ENCODE measurements at places on chromosomes 12 and 14.

DNA sequence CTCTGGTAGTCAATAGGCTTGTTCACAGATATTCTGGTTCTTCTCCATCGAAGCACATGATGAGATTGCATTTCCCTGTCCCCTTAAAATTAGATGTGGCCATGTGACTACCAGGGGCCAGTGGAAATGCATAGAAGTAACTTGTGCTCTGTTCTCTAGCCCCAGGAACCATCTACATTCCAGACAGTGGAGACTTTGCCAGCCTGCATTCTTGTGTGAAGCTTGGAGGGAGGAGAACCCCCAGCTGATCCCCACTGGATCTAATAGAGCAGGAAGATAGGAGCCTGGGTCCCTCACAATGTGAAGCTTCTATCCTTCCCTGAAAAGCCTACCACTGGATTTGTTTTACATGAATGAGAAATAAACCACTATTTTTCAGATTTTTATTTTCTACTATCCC lies 130.1 kb downstream of the KITLG start:
- DNase-seq, result no peak

- no peak for DNase-seq
Measured at GRCh38 chr14:89190765-89191513, 226.1 kb downstream of the FOXN3 start.

DNA sequence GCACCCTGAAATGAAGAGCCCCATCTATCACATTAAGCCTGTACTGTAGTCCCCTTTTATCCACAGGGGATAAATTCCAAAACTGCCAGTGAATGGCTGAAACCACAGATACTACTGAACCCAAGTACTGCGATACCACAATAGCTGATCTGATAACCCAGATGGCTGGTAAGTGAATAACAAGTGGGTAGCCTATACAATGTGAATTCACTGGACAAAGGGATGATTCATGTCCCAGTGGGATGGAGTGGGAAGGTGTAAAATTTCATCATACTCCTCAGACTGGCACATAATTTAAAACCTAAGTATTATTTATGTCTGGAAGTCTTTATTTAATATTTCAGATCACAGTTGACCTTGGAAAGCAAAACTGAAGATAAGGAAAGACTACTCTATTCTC lies 201.3 kb downstream of the GPHN start:
- no peak for DNase-seq

DNA sequence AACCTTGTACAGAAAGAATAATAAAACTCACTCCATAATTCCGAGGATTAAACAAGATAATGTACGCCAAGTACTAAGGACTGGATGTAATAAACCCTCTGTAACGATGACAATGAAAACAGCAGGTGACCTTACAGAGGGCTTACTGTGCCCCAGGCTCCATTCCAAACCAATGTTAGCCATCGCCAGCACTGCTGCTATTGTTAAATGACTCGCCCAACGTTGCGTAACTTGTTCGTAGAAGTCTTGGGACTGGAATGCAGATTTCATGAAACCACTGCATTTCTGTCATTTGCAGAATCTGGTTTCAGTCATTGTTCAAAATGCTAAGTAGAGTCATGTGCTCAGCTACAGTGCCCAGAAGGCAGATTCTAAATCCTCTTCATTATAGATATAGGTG lies 728 bp upstream of the STON2 start:
- DNase-seq, result peak; percentile 76

DNA sequence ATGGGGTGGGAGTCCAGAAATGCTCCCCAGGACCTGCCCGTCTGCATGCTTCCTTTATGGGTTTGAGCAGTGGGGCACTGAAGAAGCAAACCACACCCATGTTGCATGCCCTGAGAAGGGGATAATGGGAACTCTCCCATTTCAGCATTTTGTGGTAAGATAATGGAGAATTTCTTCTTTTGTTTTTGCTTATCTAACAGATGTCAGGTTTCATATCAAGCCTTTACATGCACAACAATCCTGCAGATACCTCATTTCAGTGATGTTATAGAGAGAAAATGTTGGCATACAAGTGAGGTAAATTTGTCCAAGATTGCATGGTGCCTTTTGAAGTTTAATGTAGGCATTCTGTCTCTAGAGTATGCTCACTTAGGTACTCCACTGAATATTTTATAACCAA lies 177.0 kb downstream of the ALX1 start:
- DNase-seq, result no peak

- no peak for DNase-seq
Measured at GRCh38 chr12:91885851-91886731, 259.6 kb downstream of the BTG1 start.

GRCh38 chr12:123491056-123491455 lies 33.1 kb downstream of the SNRNP35 start:
- DNase-seq, result no peak

DNA sequence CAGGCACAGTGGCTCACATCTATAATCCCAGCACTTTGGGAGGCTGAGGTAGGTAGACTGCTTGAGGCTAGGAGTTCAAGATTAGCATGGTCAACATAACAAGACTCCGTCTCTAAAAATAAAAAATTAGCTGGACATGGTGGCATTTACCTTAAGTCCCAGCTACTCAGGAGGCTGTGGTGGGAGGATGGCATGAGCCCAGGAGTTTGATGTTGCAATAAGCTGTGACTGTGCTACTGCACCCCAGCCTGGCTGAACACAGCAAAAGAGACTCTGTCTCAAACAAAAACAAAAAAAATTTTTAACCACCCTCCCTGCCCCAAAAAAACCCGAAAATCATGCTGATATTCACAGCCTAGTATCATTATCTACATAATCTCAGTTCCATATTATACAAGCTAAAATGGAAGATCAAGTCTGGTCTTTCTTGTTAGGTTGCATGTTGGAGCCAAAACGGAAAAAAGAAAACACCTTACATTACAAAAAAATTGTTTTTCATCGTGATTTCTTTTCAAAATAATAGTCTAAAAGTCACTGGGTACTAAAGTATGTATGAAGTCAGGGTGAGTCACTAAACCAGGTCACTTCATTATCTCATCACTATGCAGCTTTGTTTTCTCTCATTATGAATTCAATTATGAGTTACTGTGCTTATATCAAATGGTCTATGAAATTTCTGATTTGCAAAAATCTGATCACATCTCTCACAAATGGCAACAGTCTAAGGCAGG lies 13.8 kb downstream of the GXYLT1 start:
- DNase-seq, result peak; percentile 43

- no peak for DNase-seq
Measured at GRCh38 chr14:106309423-106309822, 783.0 kb downstream of the TMEM121 start.

- DNase-seq, result no peak
Measured at GRCh38 chr12:94340573-94340972, 119.1 kb downstream of the CEP83 start.

- no peak for DNase-seq
Measured at GRCh38 chr14:28704153-28704552, 62.4 kb upstream of the FOXG1 start.

GRCh38 chr12:29569132-29569757 lies 71.8 kb upstream of the OVCH1 start:
- DNase-seq, result no peak

DNA sequence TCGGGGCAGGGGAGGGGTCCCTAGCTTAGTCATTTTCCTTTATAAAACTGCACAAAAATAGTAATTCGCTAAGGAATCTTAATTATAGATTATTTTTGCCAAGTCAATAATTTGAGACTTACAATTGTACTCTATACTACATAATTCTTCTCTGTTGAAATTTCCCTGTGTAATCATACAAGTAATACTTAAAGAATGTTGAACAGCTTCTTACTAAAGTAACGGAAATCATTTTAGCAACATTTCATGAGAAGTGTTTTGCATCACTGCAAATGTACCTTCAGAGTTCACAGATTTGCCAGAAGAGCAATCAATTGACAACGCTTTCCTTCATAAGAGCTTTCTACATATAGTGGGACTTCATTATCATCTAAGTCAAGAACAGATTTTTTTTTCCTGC lies 7.9 kb upstream of the GNG2 start:
- DNase-seq, result no peak

Measured in testis (tissue), 5 donors.